ENCODE measurements at places on chromosomes 7 and 10.
A peak's percentile ranks its signal among the peaks of the same experiment; 100 is the strongest.

DNA sequence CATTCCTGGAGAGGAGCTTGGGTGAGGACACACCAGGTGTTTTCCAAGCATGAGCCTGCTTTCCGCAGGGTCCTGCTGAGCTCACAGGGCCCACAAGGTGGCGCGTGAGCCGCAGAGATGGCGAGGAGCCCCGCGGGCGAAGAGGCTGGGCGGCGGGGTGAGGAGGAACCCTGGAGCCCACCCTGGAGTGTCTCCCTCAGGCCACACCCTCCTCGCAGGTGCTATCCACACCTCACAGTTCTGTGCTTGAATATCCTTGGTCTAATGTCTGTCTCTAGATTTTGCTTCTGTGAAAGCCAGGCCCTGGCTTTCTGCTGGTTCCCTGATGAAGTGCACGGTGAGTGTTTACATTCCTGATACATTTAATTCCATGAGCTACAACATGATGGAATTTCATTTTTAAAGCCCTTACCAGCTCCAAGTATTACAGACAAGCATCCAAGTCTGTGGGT is 433.6 kb downstream of the ACTR3B start:
- DNase-seq, result peak; percentile 35

- no peak for DNase-seq
Observed at GRCh38 chr7:106795084-106795876, 69.8 kb upstream of the PIK3CG start.

DNA sequence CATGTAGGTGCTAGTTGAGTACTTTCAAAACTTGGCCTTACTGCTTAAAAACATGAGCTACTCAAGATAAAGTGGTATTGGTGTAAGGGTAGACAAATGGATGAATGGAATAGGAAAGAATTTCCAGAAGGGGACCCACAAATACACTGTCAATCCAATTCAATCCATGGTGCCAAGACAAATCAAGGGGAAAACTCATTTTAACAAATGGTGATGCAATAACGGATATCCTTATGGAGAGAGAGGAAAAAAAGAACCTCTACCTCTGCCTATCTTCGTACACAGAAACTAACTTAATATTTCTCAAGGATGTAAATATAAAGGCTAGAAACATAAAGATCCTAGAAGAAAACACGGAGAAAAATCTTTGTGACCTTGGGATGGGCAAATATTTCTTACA is 123.8 kb upstream of the RSU1 start:
- no peak for DNase-seq

- DNase-seq, result no peak
Observed at GRCh38 chr7:87895363-87895762, 19.1 kb downstream of the DBF4 start.

DNA sequence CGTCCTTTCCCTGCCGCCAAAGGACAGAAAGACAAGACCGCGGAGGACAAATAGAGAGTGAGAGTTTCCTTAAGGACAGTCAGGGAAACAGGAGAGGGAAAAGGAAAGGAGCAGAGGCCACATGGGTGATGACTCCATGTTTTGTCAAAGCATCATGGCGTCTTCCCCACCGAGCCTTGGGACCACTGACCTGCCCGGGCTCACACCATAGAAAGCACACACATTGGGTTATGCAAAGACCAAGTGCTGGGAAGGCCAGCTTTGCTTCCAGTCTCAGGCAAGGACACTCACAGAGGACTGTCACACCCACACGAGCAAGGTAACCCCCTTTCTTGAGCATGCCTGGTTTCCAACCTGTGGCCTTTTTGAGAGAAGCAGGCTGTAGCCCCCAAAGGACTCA is 23.3 kb upstream of the HABP2 start:
- DNase-seq, result no peak

- DNase-seq, result no peak
Observed at GRCh38 chr7:19121977-19122588, 4.6 kb upstream of the TWIST1 start.

- no peak for DNase-seq
Observed at GRCh38 chr10:72132854-72133253, 44.5 kb upstream of the SPOCK2 start.

DNA sequence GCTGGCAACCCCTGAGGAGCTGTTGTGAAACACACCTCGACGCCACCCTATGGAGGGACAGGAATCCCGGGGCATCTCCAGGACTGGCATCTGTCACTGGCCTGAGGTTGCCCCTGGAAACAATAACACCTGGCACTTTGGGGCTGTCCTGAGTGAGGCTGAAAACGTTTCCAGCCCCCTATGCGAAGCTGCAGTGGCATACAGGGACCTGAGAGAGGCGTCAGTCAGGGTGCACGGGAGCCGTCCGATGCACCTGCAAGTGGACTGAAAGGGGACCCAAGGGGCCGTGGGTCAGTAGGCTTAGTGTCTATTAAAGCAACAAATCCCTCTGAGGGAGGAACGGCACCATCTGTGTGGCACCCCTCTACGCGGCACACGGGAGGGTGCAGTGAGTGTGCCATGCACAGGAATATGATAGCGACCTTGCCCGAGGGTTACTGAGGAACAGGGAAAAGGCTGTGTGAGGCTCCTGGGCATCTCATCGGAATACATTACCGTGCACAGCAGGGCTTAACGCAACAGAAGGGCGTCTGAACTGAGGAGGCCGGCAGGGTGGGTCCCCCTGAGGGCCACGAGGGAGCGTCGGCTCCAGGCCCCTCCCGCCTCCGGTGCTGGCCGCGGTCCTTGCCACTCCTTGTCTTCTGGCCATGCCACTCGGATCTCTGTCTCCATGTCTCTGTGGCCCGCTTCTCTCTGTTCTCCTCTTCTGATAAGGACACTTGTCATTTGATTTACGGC is 50.4 kb downstream of the FOXL3 start:
- DNase-seq, result no peak

GRCh38 chr10:129320340-129320739 is 146.7 kb upstream of the MGMT start:
- DNase-seq, result no peak

DNA sequence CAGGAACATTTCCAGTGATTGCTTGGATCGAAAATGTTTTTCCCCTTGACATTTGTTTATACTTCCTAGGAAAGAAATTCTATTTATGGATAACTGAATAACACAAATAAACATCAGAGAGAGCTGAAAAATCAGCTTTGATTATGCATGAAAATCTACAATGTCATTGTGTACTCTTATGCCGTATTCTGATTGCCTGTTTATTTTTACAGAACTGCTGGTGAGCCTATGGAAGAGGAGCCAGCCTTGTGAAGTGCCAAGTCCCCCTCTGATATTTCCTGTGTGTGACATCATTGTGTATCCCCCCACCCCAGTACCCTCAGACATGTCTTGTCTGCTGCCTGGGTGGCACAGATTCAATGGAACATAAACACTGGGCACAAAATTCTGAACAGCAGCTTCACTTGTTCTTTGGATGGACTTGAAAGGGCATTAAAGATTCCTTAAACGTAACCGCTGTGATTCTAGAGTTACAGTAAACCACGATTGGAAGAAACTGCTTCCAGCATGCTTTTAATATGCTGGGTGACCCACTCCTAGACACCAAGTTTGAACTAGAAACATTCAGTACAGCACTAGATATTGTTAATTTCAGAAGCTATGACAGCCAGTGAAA is 121.5 kb downstream of the TWIST1 start:
- no peak for DNase-seq

All from DMS153 (cell line).